ENCODE measurements at places on chromosomes 7 and 10.

DNA sequence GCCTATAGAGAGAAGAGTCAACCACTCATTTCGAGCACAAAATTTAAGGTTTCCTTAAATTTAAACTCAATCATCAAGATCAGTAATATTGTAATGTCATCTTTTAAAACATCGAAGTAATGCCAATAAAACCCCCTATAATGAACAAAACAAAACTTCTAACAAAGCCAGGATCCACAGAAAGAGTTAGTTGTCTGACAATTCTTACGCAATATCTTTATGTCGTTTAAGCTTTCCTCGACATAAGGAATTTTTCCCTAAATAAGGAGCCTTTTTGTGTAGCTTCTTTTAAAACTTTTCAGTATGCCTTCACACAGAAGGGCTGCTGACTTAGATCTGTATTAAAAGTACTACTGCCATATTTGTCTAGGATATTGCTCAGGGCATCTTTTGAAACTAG, 7.5 kb downstream of the EBLN1 start:
- no peak for DNase-seq

DNA sequence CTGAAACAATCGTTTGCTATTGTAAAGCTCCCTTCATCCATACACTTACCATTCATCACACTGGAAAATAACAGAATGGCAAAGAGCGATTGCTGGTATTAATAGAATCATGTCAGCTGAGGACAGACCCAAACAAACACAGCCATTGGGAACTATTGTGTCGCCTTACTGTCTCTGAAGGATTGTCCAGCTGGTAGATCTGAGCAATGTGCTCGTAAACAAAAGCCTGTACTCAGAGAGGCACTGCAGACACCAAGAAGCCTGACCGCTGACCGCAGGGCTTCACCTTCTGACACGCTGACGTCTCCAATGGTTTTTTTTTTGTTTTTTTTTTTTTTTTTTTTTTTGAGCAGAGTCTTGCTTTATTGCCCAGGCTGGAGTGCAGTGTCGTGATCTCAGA, 151.0 kb upstream of the FRMD4A start:
- DNase-seq = peak; percentile 42

DNA sequence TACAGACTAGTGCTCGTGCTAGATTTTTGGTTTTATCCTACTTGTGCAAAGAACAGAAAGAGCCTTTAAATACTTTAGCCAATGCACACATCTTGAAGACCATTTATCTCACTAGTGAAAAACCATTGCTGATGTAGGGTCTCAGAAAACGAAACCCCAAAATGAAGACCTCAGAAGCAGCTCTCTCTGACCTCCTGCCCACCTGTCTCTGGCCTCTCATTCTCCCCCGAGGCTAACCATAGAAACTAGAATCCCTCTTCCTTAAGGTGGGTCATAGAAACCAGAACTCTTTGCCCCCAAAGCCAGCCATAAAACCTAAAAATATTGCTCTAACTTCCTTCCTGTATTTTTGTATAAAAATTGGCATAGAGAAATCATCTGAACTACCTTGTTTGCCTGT, 112.2 kb downstream of the KIF20B start:
- DNase-seq = no peak

- no peak for DNase-seq
These were observed 149.8 kb downstream of the CCSER2 start for GRCh38 chr10:84478151-84478550.

- DNase-seq = no peak
These were observed 414.1 kb upstream of the ETV1 start for GRCh38 chr7:14403587-14403986.

DNA sequence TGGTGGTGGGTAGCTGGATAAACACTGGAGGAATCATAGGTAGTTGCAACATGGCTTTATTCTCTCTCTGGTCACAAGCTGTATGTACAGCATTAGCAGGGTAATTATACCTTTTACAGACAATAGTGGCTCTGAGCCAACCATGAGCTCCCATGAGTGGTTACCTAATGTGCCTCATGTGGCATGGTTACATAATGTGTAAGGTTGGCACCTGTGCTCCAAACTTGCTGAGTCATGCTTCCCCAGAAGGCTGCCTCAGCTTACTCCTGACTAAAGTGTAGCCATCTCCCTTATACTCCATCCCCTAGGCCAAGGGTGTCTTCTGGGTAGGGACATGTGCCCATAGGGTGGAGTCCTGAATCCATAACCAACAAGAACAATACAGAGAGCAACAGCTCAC, 345.3 kb upstream of the SEMA3C start:
- DNase-seq = no peak

GRCh38 chr10:95544783-95545500, 16.2 kb downstream of the SORBS1 start:
- DNase-seq = no peak

DNA sequence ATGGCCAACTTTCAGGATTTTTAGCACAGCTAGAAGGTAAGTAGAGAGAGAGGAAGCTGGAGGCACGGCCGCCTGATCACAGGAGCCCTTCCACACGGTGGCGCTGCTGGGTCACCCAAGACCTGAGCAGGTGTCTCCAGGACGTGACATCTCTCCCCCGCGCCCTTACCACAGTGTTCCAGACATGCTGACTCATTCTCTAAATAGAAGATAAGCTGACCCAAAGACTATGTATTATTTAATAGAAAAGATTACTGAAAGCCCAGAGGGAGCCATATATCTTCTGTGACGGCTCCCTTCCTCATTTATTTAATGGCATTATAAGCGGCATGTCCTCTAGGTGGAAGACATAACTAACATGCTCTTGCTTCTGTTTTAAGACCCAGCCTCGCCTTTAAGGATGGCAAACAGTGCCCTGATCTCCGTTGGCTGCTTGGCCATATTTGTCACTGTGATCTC, 26.0 kb upstream of the MALSU1 start:
- no peak for DNase-seq

DNA sequence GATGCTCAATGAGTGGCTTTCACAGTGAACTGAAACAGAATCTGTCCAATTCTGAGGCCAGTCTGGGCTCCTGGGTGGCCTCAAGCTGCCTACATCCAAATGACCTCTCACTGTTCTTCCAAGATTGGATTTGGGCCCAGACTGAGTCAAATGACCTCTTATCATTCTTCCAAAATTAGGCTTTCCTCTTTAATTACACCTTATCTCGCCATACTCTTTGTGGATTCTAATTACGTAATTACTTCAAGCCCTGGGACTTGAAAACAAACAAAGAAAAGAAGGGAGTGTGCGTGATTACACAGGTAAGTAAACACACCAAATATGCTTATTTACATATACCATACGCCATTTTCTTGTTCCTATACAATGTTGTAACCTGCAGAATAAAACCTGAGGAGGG, 18.8 kb downstream of the SORBS1 start:
- no peak for DNase-seq

DNA sequence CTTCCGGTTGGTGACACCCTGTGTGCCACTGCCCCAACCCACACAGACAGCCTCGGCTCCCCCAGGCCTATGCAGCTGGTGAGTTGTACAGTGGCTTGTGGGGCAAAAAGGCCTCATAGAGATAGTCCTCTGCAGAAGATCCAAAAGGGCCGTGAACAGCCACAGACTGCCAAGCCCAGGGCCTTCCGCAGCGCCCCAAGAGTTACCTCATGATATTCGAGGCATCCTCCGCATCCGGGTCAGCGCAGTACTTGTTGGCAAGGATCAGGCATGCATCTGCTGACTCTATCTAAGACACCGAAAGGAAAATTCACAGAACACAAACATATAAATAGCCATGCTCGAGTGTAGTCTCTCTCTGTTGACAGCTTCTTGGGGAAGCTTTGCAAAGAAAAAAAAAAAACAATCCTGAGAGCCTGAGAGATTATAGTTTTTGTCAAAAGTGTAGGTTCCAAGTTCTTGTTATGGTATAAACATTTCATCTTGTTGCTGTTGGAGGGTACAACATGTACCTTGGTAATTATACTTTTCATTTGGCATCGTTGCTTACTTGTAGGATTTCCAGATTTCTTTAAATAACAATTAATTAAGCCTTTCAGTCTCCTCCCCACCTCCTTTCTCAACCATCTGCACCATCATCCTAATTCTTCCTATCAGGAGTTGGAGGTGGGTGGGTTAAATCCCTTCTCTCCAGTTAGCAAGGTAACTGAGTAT, 553.0 kb downstream of the KCNMA1 start:
- peak; percentile 40 for DNase-seq

DNA sequence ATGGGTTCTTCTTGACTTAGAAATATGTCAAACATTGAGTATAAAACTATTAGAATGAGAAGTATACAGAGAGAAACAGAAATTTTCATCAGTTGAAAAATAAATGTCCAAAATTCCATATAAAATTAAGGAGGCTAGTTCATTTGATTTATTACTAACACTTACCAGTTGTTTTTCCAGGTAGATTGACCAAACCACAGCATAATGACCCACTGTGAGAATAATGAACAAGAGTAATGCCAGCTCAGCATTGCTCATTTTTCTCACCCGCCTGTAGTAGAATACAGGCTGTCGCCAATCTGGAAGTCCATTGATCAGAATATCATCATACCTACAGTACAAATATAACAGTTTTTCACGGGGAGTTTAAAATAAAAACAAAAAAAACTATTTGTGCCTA, 82.9 kb downstream of the DNAJC1 start:
- DNase-seq = no peak

- no peak for DNase-seq
These were observed 350.3 kb downstream of the GALNT17 start for GRCh38 chr7:71482284-71482683.

DNA sequence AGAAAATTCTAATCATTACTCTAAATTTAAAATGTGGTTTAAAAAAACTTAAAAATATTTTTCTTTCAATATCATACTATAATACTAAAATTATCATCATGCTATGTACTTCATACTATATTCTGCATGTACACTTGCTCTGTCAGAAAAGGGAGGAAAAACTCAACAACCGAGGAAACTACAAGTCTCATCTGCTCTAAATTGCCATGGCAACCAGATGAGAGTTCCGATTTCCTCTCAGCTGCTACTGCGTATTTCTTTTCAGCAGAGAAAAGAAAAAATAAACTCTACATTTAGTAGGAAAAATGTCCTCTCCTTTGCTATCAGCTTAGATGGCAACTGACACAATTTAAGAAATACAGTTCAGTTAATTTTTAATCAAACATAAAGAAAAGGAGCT, 178.9 kb downstream of the SRPK2 start:
- no peak for DNase-seq

DNA sequence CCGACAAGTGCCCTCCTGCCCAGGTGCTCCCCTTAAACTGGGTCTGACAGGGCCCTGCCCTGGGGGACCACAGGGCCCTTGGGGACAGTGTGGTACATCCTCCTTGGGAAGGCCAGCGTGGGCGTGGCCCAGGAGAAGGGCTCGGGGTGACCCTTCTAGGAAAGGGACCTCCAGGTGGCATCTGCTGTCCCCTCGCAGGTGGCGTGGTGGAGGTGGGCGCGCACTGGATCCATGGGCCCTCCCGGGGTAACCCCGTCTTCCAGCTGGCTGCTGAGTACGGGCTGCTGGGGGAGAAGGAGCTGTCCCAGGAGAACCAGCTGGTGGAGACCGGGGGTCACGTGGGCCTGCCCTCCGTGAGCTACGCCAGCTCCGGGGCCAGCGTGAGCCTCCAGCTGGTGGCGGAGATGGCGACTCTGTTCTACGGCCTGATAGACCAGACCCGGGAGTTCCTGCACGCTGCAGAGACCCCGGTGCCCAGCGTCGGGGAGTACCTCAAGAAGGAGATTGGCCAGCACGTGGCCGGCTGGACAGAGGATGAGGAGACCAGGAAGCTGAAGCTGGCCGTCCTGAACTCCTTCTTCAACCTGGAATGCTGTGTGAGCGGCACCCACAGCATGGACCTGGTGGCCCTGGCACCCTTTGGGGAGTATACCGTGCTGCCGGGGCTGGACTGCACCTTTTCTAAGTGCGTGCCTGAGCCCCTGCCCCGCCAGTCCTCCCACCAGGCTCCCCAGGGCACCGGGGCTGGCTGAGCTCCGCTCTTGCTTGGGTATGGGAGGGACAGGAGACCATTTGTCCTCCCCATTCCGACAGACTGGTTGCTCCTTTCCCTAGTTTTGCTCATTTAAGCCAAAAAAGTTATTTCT, 972 bp downstream of the PAOX start:
- peak; percentile 40 for DNase-seq

- DNase-seq = no peak
These were observed 6.6 kb downstream of the DCLRE1C start for GRCh38 chr10:14947268-14947667.

DNA sequence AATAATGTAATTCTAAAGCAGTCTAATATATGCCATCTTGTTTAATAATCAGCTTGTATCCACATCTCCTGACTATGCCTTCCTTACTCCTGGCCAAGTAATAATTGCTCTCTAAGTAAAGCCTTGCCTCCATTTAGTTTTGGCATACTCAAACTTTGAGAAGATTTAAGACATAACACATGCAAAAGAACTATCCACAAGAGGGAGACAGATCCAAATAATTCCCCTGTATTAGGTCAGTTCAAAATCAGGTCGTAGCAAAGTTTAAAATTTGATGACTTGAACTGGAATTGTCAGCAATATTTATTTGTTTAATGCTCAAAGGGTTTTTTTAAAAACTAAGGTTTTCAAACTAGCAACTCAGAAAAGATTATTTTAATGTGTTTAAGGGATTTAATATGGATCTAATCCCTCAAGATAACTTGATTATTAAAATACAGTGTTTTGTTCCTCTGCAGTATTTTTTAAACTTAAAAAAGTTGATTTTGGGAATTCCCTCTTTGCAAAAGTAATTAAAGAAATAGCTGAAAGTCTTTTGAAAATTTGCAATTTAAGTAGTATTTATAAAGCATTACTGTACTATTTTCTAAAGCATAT, 95.3 kb downstream of the HDAC9 start:
- no peak for DNase-seq

DNA sequence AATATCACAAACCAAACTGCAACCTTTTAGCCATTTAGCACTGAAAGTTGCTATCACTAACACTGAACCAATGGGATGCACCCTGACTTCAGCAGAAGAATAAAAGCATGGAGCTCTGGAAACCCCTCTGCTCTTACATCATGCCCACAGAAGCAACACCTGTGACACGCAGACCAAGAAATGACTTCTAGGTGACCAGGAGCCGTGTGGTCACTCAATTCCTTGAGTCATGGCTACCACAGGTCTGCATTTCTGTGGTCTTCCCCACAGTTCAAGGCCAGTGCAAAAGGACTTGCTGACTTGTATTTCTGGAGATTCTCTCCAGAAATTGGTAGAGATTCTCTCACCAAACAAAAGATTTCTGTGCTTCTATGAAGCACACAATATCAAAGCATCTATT, 38.3 kb downstream of the NRCAM start:
- DNase-seq = no peak

DNA sequence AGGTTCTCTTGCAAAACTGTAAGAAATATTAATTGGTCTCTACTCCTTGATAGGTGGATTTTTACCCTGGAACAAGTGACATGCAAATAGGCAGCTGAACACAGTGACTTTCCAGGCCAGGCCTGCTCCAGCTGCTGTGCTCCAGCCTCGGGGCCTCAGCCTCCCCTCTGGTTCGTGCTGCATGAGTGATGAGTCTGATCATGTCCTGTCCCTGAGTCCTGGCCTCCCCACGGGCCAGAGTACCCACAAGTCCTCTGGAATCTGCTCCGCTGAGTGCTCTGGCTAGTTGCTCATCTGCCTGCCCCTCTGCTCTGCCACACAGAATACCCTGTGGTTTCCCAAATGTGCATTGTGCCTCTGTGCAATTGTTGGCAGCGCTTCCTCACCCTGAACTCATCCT, 80.1 kb upstream of the PDZD8 start:
- no peak for DNase-seq
